ENCODE measurements at places on chromosomes 16 and 17. TPM values are rescaled to one million over a fixed set of nuclear protein-coding genes. Genes with fewer than 3 reads are reported as not detected.
A peak's percentile ranks its signal among the peaks of the same experiment; 100 is the strongest.

RNU2-1 gene
- total RNA-seq: 5,422 TPM

DNA sequence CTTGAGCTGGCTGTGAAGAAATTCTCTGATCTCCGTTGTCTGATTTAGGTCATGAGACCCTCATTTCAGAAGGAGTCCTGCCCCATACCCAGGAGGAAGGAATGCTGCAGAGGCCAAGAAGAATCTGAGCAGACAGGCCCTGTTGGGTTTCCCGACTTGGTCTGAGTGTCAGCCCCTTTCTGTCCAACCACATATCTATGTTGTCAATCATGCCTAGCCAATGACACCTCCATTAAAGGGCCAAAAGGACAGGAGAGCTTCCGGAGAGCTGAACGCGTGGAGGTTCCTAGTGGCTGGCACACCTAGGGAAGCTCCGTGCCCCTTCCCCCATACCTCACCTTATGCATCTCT lies 37.8 kb downstream of the PIMREG start:
- H3K36me3 ChIP-seq: no peaks in the 10 kb centered on the region
- H3K27me3 ChIP-seq: no peaks in the 10 kb centered on the region
- no peaks in the 10 kb centered on the region for H3K4me1 ChIP-seq
- no peak for DNase-seq
- no peak overlapping the region for H3K27ac ChIP-seq

CIBAR2 gene
- 0.57 TPM for total RNA-seq

MT1M gene
- total RNA-seq: 129 TPM

GNPTG gene
- 45.3 TPM for total RNA-seq

DNA sequence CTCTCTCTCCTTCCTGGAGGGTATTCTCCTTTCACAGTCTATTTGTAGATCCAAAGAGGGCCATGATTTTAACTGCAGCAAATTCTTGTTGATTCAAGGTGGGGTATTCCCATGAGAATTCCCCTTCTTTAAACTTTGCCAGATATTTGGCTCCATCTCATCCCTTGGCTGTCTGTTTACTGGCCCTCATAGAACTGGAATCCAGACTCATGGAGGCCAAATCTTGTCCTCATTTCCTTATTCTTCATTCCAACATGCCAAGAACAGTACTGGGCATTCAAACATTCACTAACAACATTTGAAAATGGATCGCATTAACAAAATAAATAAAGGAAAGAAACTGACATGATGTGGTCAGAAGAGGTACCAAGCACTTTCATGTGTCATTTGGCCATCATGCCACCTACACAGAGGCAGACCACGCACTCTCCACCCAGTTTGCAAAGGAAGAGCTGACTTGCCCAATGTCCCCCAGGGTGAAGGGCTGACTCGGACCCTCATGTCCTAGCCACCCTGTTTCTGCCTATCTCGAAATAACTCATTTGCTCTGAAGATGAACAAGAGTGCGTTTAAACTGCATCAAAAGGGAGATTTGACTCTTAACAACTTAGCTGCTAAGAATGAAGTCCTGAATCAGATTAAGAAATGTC lies 23.1 kb upstream of the SLC35B1 start:
- peak overlapping the region; percentile 88 for H3K27ac ChIP-seq
- H3K4me3 ChIP-seq: no peak overlapping the region
- H3K4me1 ChIP-seq: no peaks in the 10 kb centered on the region
- no peaks in the 10 kb centered on the region for H3K27me3 ChIP-seq
- DNase-seq: no peak
- H3K36me3 ChIP-seq: no peaks in the 10 kb centered on the region

SEPTIN12 gene
- total RNA-seq: not detected

- H3K4me1 ChIP-seq: no peaks in the 10 kb centered on the region
- no peak overlapping the region for H3K4me3 ChIP-seq
- no peak overlapping the region for H3K27ac ChIP-seq
- H3K27me3 ChIP-seq: no peaks in the 10 kb centered on the region
Measured at GRCh38 chr16:12661656-12662172, 142.0 kb downstream of the CPPED1 start.

- no peak for DNase-seq
- H3K27ac ChIP-seq: no peak overlapping the region
- no peak overlapping the region for H3K4me3 ChIP-seq
- H3K36me3 ChIP-seq: no peaks in the 10 kb centered on the region
Measured at GRCh38 chr17:72723711-72724110, 368.8 kb downstream of the SLC39A11 start.

DNA sequence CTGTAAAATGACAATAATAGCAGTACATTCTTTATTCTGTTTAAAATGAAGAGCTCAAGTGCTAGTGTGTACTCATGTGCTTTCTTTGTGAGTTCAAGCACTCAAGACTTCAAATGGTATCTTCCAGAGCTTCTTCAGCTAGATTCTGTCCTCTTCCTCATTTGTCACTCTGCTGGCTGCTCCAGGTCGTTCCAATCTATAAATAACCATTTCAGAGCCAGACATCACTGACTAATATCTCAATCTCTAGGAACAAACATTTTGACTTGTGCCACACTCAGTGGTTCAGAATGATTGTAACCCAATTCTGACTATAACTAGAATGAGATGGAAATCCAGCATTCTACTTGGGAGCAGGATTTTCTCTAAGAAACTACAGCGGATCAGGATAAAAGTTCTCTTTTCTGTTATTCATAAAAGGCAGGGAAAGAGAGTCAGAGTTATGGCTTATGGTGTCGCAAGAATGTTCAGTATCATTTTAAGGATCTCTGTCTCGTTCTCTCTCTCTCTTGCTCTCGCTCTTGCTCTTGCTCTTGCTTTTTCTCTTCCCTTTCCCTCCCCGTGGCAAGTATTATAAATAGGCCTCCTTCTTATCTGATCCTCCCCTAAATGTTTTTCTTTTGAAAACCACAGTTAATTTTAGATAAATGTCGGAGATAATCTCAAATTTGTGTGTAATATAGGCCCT lies 116.3 kb upstream of the MAF start:
- H3K27ac ChIP-seq: peak overlapping the region; percentile 94
- DNase-seq: no peak
- peaks cover 7% of the 10 kb centered on the region for H3K4me1 ChIP-seq
- no peaks in the 10 kb centered on the region for H3K27me3 ChIP-seq
- H3K4me3 ChIP-seq: no peak overlapping the region

DNA sequence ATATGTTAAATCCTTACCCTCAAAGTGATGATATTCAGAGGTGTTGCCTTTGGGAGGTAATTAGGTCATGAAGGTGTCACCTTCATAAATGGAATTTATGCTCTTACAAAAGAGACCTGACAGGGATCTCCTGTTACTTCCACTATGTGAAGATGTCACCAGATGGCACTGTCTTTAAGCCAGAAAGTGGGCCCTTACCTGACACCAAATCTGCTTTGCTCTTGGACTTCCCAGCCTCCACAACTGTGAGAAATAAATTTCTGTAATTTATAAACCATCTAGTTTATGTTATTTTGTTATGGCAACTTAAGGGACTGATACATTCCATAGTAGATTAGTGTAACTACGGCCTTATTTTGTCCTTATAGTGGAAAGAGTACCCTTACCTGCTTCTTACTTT lies 358.3 kb upstream of the SALL1 start:
- H3K36me3 ChIP-seq: no peaks in the 10 kb centered on the region
- no peaks in the 10 kb centered on the region for H3K27me3 ChIP-seq
- H3K4me3 ChIP-seq: no peak overlapping the region
- no peaks in the 10 kb centered on the region for H3K4me1 ChIP-seq
- no peak overlapping the region for H3K27ac ChIP-seq

MPV17L gene
- 5.6 TPM for total RNA-seq

TBC1D3I gene
- 1.1 TPM for total RNA-seq

GRCh38 chr16:70648606-70649005 lies 2.2 kb downstream of the IL34 start:
- no peaks in the 10 kb centered on the region for H3K36me3 ChIP-seq
- H3K4me3 ChIP-seq: no peak overlapping the region
- no peaks in the 10 kb centered on the region for H3K4me1 ChIP-seq
- DNase-seq: no peak
- H3K27ac ChIP-seq: no peak overlapping the region

LDAF1 gene
- total RNA-seq: 55.5 TPM

DNA sequence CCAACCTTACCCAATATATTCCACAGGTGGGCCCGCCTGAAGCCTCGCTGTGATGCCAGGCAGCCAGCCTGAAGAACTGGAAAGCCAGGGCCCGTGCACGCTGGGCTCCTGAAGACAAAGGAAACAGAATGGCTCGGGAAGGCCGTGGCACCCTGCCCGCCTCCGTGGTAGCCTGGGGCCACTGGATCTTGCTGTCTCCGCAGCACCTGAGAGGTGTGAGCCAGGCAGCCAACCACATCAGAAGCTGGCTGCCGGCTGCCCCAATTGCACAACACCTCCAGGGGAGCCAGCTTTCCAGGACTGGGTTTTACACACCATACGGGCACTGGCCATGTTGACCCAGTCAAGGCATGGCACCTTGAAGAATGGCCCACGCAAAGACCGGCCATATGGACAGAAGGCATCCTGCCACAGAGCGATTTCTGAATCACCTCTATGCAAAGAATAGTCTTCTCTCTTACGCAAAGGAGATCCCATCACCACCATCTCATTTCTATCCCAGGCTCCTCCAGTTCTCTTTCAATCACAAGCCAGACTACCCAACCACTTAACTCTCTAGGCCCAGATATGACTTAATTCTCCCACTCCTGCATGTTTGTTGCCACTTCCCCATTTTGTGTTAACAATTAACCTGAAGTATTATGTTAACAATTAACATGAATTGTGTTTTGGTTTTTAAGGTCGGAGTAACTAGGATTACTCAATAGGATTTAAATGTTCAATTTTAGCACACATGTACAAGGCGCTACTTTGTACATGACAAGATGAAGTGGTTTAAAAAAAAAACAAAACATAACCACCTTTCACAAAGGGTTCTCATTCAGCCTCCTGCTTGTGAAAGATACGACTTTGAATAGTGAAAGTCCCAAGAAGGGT lies 32.1 kb downstream of the ZFHX3 start:
- peaks cover 9% of the 10 kb centered on the region for H3K4me1 ChIP-seq
- no peak overlapping the region for H3K27ac ChIP-seq
- no peak for DNase-seq
- no peak overlapping the region for H3K4me3 ChIP-seq

DNA sequence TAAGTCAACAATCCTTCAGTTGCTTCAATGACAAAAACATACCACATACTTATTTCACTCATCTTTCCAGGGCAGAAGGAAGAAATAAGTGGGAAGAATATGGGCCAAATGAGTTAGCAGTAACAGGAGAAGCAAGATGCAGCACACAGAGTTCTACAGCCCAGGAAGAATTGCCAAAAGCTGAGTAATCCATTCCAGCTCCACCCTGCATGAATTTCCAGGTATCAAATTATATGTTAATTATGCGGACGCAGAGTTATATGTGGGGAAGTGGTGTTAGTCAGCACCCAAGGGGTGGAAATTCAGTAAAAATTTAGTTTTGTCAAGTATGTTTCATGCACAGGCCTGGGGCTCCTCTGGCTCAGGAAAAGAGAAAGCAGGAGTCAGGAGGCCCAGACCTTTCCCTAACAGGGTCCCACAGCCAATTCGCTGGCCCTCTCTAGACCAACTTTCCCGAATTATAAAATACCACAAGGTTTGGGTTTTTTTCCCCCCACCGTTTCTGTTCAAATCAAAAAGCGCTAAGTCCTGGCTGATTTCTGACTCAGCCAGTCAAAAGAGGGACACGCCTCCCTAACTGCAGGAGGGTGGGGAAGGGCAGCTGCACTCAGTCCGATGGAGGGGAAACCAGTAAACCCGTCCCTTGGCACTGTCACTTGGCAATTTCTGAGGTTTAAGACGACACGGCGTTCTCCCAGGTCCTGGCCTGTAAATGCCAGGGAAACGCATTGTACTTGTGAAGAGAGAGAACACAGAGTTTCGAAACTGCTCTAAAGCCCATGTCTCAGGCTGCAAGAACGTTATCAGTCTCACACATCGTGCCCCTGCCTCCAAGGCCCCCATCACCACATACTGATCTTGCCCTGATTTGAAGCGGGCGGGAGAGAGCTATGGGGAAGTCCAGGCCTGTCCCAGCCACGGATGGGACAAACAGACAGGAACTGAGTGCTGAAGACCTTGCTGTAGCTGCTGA lies 58.1 kb downstream of the ZFHX3 start:
- DNase-seq: peak; percentile 68
- no peaks in the 10 kb centered on the region for H3K27me3 ChIP-seq
- peak overlapping the region; percentile 95 for H3K27ac ChIP-seq
- H3K4me3 ChIP-seq: no peak overlapping the region
- peaks cover 4% of the 10 kb centered on the region for H3K4me1 ChIP-seq

DNA sequence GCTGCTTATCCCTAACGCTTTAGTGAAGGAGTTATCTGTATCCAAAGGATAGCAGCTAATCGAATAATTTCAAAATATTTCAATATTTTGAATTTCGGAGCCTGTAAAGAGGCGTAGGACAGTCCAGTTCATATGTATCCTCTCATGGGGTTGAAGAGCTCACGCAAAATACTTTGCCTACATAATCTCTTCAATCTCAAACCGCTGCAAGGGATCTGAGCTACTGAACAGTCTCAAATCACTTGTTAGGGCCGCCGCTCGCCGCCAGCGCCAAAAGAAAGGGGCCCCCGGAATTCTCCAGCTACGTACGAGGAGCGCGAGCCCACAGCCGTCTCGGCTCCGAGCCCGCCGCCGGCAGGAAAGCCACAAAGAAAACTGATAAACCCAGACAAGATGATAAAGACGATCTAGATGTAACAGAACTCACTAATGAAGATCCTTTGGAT lies 601 bp upstream of the RFWD3 start:
- no peaks in the 10 kb centered on the region for H3K27me3 ChIP-seq
- DNase-seq: peak; percentile 81
- peak overlapping the region; percentile 61 for H3K4me3 ChIP-seq
- H3K4me1 ChIP-seq: no peaks in the 10 kb centered on the region
- peaks cover 3% of the 10 kb centered on the region for H3K36me3 ChIP-seq

DNA sequence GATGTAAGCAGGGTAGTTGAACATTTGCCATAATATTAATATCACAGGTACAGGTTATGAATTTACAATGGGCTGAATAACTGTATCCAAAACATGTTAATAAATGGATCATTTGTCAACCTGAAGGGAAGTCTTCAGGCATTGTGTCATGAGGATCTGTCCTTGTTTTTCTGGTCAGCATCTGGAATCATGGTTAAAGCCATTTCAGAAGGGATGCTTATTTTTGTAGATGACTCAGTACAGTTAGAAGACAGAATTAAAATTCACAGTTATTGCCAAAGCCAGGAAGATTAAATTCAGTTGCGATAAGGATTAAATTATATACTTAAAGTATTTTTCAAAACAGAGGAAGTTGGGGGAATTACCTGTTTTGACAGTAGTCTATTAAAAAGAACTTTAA lies 8.0 kb downstream of the PSMD11 start:
- no peaks in the 10 kb centered on the region for H3K27me3 ChIP-seq
- H3K27ac ChIP-seq: no peak overlapping the region
- H3K4me3 ChIP-seq: no peak overlapping the region
- no peaks in the 10 kb centered on the region for H3K4me1 ChIP-seq
- peaks cover 12% of the 10 kb centered on the region for H3K36me3 ChIP-seq

VAT1L gene
- total RNA-seq: 18.7 TPM

SPIRE2 gene
- 2.2 TPM for total RNA-seq

HSD17B1 gene
- 1.3 TPM for total RNA-seq

DNA sequence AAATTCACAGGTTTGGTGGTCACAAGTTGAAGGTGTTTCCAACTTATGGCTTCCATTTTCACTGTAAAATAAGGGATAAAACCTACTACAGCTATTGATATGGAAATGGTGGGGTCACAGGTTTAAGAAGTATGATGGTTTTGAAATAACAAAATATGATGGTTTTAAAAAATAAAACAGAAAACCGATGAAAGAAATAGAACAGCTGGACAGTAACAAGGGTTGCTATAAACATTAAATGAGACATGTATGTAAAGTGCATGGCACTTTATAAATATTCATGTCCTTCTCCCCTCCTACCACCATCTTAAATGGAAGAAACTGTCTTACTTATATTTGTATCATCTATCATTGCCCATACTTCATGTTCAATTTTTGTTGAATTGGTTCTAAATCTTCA lies 31.3 kb downstream of the ASPA start:
- H3K27me3 ChIP-seq: no peaks in the 10 kb centered on the region
- H3K36me3 ChIP-seq: no peaks in the 10 kb centered on the region
- H3K4me1 ChIP-seq: no peaks in the 10 kb centered on the region
- H3K4me3 ChIP-seq: no peak overlapping the region
- H3K27ac ChIP-seq: no peak overlapping the region
